ENCODE measurements at places on chromosomes 7 and 10.

DNA sequence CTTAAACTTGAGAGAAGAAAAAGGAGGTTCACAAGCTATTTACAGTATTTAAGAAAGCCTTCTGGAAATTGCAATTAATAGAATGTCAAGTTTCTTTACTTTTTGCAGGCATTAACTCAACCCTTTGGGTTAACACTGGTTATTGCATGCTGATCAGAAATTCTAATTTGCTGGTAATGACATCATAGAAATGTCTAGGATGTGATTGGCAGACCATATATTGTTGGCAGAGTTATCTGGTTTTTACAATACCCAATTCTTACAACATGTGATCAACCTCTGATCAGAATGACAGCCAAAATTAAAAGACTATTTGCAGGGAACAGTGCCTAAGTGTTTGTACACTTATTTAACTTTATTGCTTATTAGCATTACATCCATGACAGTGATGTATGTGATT, 1.6 kb upstream of the CASD1 start:
- DNase-seq: no peak

GRCh38 chr10:2933071-2933470, 134.3 kb upstream of the PFKP start:
- peak; percentile 5 for DNase-seq

DNA sequence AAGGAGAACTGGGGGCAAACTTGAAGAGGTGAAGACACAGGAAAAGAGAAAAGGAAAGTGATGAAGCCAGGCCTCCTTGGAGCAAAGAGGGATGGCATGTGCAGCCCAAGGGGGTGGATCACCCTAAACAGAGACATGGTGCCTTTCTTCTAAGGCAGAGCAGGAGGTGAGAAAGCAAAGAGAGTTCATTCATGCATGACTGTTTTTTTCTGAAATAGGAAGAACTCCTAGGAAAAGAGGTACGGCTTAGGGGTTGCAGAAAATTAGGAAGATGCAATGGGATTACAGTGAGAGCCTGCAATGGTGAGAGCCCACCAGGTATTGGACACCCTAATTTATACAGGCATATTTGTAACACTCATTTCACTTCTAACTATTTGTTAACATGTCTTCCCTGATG, 15.9 kb downstream of the ITGB1 start:
- DNase-seq: no peak

- no peak for DNase-seq
Measured at GRCh38 chr10:77185696-77186095, 451.9 kb downstream of the KCNMA1 start.

DNA sequence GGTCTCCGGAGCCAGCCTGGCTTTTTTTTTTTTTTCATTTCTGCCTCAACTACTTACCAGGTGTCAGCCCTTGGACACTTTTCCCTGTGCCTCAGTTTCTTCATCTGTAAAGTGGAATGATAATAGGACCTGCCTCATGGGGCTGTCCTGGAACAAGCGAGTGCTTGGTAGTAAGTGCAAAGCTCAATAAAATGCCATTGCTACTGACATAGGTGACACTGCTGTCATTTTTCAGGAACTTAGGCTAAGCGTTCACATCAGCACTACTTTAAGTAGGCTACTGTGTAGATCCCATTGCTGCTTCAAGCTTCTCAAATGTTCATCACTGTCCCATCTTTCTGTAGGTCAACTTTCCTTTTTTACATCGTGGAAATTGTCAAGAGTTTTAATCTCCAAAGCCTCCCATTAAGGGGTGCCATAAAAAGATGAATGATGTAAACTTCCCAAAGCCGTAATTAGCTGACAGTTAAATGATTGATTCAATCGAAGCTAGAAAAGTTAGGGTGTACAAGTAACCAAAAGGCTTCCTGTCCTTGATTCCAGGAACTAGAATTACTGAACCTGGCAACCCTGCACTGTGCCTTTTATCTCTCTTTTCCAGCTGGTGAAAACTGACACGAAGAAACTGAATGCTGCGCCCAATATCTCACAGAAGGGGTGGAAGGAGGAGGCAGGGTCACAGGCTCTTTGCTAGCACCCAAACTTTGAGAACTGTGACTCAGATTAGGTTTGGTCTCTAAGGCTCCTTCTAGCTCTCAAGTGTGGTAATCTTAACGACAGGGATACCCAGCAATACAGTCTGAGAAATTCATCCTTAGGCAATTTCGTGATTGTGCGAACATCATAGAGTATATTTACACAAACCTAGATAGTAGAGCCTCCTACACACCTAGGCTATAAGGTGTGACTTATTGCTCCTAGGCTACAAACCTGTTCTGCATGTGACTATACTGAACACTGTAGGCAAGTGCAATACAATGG, 861 bp upstream of the USP6NL start:
- DNase-seq: no peak

- no peak for DNase-seq
Measured at GRCh38 chr7:137446025-137446424, 102.5 kb upstream of the PTN start.

DNA sequence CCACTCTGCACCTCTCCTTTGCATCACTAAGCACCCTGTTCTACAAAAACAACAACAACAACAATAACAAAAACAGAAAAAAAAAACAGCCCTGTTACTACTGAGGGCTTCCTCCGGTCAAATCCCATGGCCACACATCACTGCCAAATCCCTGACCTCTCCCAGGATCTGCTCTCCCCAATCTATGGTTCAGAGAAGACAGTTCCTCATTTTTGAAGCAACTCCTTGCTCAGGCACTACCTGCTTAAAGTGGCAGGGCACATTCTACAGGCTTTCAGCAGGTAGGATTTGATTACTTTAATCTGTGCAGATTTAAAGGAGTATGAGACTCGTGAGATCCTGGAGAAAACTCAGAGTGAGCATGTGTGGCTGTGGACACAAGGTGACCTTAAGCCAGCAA, 46.9 kb downstream of the PIK3CG start:
- DNase-seq: no peak

DNA sequence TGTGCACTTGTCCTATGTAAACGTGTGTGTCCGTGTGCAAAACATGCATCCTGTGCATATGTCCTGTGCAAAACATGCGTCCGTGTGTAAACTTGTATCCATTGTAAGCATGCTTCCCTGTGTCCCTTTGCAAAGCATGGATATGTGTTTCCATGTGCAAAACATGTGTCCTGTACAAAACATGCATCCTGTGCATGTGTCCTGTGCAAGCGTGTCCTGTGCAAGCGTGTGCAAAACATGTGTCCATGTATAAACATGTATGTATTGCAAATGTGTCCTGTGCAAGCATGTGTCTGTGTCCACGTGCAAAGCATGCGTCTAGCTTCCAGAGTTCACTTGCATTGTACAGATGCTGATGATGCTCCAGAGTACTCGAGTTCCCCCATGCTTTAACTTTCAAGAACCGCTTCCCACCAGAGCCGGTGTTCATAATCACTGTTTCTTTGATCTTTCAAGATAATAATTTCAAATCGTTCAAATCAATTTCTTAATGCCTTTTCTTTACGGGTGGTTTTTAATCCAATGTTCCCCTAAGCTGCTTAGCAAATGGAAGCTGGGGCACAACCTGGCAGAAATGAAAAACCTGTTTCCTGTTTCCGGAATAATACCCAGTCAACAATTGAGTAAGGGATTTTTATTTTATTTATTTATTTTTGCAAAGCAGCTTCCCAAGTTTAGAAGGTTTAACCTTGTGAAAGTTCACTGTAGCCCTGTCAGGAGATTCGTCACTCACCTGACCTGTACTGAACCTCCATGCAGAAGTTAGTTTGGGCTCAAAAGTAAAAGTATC, 641 bp upstream of the ASB13 start:
- no peak for DNase-seq

DNA sequence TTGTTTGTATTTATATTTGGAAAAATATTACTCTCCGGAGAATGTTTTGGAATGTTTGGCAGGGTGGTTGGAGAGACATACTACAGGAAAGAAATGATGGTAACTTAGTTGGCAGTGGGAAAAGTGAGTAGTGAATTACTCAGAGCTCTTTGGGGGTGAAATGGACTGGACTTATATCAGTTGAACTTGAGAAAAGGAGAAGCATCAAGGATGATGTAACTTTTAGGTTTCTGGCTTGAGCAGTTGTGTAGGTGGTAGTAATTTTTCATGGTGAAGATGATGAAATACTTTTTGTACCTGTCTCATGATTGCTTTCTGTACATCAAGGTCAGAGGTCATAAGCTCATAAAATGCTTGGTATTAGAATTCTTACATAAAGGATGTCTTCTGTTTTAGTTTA, 617.2 kb downstream of the AUTS2 start:
- DNase-seq: peak; percentile 40

- DNase-seq: no peak
Measured at GRCh38 chr7:140678081-140678815, 5.5 kb downstream of the ADCK2 start.

DNA sequence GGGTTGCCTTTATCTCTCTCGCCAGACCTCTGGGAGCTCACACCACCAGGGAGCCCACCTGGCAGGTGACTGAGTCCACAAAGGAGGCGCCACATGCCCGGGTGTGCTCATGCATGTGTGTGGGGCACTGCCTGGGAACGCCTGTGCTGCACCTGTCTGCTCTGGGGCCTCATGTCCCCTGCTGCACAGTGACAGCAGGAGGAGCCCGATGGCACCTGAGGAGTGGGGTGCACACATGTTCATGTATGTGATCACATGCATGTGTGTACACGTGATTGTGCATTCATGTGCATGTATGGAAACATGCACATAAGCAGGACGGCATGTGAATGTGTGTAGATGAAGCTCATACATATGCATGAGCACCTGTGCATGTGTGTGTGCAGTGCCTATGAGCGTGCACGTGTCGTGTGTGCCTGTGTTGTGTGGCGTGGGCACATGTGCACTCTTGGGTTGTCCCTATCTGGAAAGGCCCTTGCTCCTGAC, 22.0 kb downstream of the YKT6 start:
- DNase-seq: no peak

DNA sequence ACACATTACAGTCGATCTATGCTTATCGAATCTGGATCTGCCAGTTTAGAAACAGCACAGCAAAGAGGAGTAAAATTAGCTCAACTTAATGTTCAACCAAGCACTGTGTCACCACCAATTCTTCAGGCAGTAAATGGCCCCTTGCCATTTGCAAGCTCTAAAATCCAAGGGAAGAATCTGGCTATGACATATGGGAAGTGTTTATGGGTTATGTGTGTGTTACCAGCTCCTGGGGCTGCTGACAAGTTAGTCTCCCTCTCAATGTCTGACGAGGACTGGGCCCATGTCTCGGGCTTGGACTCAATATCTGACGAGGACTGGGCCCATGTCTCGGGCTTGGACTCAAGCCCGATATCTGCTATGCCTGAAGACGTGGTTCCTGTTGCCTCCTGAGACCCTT, 5.7 kb upstream of the ITIH2 start:
- no peak for DNase-seq

- DNase-seq: no peak
Measured at GRCh38 chr10:83952314-83952713, 187.0 kb upstream of the GHITM start.

- no peak for DNase-seq
Measured at GRCh38 chr10:103627893-103628292, 134.4 kb downstream of the NEURL1 start.

DNA sequence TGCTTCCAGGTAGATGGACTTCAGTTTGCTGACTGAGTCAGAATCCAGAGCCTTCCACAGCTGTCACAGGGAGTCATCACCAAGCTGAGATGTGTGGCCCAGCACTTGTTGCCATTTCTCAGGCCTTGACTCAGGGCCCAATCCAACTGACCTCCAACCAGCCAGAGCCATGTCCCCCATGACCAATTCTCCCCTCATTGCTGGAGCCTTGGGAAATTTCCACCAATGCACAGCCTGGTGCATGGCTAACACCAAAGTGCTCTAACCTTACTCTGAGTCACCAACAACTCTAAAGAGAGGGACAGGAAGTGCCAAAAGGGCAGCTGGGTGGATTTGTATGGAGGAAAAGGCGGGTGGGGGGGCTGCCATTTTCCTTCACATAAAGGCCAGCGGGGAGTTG, 13.4 kb upstream of the GLI3 start:
- DNase-seq: no peak

GRCh38 chr7:39212876-39213275, 235.2 kb downstream of the POU6F2 start:
- no peak for DNase-seq

GRCh38 chr7:114083166-114084001, 164.6 kb upstream of the PPP1R3A start:
- no peak for DNase-seq

DNA sequence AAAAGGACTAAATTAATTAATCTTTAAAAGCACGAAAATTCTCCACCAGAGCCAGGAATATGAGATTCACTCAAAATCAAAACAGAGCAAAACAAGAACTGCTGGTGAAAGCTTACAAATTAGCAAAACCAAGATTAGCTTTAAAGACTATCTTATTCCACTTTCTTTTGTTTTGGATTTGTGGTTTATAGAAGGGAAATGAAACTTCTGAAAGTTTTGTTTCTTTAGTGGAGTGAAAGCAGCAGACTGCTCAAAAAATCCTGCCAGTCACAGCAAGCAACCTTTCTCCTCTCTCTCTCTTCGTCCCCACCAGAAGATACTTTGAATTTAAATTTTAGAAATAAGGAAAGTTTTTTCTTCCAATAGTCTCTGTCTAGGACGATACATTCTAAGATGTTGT, 7.8 kb downstream of the ACTA2 start:
- DNase-seq: no peak

DNA sequence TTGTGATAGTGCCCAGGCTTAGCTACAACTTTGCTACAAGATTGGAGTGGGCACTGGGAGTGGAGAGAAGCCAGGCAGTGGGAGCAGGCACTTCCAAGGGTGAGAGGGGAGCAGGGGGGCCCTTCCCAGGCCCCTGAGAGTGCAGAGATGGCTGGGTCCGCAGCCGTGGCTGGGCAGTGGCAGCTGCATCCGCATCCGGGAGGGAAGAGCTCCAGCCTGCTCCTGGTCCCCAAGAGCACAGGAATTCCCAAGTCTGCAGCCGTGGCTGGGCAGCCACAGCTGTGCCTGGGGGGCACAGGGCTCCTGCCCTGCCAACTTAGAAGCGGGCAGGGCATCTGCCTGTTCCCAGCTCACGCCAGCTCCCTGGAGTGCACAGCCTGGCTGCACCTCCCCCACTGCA, 124.1 kb upstream of the POM121L12 start:
- DNase-seq: no peak

DNA sequence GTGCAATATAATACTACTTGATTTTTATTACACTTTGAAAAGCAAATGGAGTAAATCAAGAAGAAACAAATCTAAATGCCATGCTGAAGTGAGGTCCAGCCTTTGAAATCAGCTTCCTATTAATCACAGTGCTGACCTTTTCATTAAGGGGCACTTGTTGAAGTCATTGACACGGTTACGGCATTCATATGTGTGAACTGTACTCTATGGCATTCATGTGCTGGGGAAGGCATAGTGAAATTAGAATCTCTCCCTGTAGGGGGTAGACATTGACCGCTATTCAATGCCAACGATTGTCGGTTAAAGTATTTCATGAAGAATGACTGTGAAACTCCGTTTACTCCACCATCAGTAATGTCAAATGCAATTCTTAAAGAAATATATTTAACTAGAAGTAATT, 296.1 kb upstream of the SEMA3A start:
- DNase-seq: peak; percentile 64
